ENCODE measurements at places on chromosomes 12 and 14. TPM values are rescaled to one million over a fixed set of nuclear protein-coding genes. Genes with fewer than 3 reads are reported as not detected.

Gene PNMA1
- total RNA-seq, result 51.9 TPM

Gene FOXG1
- total RNA-seq, result 0.07 TPM

Gene SYCP3
- 0.07 TPM for total RNA-seq

Gene TAPBPL
- total RNA-seq, result 5.5 TPM

Gene ZFC3H1
- total RNA-seq, result 85.8 TPM

Gene KRT8
- total RNA-seq, result 6.3 TPM
